CD4-positive, alpha-beta memory T cell (primary cell): ENCODE measurements at places on chromosomes 3 and 15.

DNA sequence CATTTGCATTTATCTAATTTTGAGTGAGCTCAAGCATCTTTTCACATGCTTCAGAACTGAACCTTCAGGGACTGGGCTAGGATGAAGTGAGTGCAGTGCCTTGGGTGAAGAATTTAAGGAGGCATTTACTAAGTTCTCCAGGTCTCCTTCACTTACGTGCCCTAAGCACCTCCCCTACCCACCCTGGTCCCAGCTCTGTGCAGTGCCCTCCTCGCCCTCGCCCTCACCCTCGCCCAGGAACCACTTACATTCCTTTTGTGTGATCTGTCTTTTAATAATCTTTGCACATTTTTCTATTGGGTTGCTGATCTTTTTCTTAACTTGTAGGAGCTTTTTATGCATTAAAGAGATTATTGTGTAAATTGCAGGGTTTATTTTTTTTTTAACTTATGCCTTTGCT lies 322.6 kb downstream of the THSD4 start:
- DNase-seq: no peak

GRCh38 chr3:148235566-148235965 lies 462.1 kb upstream of the AGTR1 start:
- DNase-seq: no peak

- DNase-seq: no peak
These were observed 37.6 kb downstream of the FAM3D start for GRCh38 chr3:58628823-58629562.

GRCh38 chr15:92733934-92734521 lies 78.5 kb upstream of the FAM174B start:
- DNase-seq: peak; percentile 9

DNA sequence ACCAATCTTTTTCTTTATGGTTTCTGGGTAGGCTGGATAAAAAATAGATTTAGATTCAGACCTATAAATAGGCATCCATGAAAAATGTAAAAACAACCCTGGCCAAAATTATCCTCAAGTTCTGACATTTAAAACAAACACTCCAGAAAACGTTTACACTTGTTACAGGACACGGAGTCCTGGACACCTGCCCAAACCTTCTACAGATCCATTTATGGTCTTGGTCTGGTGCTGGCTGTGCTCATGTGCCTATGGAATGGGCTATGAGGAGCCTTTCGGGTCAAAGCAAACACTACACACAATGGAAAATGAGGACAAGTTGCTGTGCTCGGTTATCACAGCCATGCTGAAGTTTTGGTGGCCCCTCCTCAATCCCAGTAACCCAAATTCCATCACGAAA lies 108.1 kb downstream of the PDZRN3 start:
- no peak for DNase-seq

GRCh38 chr15:68112706-68113105 lies 58.6 kb downstream of the PIAS1 start:
- DNase-seq: no peak

DNA sequence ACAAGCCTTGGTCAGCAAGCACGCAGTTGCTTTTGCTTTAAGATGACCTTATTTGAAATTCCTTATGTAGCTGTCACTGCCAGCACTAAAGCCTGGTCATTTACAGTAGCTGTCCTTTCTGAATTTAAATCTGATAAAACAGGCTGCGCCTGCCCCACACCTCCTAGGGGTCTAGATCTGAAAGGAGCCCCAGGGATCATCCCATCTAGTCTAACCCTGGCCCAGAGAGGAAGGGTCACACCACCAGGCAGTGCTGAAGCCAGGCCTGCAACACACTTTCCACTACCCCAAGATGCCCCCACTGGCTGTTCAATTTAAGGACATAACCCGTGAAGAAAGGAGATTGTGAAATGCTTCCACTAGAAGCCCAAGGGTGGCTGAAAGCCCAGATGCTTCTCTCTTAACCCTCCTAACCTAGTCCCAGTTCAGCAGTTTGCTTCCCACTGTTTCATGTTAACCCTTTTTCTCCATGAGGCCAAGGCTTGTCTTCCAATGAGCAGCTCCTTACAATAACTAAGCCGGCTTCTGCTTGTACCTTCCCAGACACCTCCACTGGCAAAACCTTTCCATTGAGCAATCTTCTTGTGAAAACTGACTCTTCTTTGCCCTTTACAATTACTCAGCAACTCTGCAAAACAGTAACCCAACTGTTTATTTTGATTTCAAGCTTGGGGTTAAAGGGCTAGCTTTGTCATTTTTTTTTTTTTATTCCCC lies 198.9 kb upstream of the LPP start:
- DNase-seq: no peak

- no peak for DNase-seq
These were observed 759 bp downstream of the GALNT15 start for GRCh38 chr3:16174976-16175901.

DNA sequence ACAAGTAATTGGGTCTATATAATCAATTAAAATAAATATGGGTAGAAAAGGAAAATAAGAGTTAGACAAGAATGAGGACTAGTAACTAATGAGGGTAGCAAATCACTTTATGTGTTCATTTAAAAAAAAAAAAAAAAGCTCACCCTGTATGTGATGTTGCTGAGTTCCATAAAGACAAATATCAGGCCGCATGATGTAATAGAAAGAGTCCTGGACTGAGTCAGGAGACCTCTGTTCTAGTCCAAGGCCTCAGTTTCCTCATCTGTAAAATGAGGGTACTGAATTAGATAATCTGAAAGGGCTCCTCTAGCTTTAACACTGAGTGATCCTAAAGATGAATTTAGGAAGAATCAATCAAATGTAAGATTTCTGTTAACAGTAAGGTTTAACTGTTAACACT lies 117.6 kb downstream of the TBL1XR1 start:
- DNase-seq: no peak

- DNase-seq: no peak
These were observed 73.6 kb upstream of the CGNL1 start for GRCh38 chr15:57302640-57303257.

DNA sequence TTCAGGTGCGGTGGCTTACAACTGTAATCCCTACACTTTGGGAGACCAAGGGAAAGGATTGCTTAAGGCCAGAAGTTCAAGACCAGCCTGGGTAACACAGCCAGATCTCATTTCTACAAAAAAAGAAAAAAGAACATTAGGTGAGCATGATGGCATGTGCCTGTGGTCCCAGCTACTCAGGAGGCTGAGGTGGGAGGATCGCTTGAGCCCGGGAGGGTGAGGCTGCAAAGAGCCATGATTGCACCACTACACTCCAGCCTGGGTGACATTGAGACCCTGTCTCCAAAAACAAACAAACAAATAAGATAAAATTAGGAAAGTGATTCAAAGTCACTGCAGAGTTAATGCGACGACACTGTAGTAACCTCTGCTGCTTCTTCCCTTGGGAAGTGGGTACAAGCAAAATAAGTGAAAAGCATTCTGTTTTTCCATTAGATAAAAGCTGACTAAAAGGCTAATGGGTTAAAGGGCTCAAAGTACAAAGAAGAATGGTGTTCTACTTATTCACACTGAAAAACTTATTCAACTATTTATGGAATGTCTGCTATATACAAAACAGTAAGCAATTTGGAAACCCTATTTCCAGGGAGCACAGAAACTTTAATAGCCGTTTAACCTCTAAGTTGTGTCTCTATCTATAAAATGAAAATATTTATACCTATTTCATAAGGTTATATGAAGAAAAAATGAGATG lies 8.0 kb upstream of the RPS27L start:
- no peak for DNase-seq

- DNase-seq: no peak
These were observed 138.3 kb downstream of the CGGBP1 start for GRCh38 chr3:87920549-87920948.

DNA sequence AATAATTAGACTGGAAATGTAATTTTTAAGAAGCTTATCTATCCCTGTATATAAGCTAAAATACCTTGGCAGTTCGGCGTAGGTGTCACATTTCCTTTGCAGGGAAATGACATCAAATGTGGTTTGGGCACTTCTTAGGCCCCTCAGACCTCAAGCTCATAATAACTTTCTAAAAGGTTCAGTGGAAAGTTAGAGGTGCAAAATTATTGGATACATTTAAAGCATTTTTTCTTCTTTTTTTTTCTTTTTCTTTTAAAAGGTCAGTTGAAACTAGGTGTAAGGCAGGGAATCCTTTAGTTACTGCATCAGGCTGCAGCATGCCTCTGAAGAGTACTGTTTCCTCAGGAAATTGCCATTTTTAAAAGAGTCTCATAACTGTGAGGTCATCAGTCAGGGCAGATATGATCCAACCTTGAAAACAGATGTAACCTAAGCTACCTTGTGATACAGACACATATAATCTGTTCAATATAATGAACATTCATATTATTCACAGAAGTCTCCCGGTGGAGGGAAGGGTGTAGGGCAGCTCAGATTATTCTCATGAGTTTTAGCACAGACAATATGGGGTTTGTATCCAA lies 4.8 kb downstream of the SACM1L start:
- peak; percentile 84 for DNase-seq

GRCh38 chr3:45225465-45226205 lies 452 bp downstream of the TMEM158 start:
- DNase-seq: no peak

DNA sequence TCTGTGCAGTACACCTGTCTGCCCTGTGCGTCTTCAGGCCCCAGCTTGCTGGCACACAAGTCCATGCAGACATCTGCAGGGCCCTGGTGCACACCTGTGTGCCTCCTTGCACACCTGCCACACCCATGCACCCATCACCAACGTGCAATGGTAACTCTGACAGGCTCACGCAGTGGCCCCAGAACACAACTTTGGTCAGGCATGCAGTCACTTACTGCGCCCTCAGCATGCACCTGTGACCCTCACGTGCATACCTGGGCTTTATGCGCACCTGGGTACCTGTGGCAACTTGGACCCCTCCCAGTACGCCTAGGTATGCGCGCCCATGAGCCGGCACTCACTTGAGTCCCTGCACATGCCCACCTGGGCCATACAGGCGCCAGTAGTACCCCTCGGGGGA lies 1.7 kb downstream of the PLXND1 start:
- DNase-seq: no peak
